ENCODE measurements at places on chromosomes 3 and 15.
A peak's percentile ranks its signal among the peaks of the same experiment; 100 is the strongest.

DNA sequence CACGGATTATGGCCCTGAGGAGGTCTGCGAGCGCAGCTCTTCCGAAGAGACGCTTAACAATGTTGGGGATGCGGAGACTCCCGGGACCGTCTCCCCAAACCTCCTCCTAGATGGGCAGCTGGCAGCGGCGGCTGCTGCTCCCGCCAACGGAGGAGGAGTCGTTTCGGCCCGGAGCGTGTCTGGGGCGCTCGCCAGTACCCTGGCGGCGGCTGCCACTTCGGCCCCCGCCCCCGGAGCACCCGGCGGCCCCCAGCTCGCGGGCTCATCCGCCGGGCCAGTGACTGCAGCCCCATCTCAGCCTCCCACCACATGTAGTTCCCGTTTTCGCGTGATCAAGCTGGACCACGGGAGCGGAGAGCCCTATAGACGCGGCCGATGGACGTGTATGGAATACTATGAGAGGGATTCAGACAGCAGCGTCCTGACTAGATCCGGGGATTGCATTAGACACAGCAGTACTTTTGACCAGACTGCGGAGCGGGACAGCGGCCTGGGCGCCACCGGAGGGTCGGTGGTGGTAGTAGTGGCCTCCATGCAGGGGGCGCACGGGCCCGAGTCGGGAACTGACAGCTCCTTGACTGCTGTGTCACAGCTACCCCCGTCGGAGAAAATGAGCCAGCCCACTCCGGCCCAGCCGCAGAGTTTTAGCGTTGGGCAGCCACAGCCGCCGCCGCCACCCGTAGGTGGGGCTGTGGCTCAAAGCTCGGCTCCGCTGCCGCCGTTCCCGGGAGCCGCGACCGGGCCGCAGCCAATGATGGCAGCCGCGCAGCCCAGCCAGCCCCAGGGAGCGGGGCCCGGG, 1.6 kb downstream of the TSC22D2 start:
- peak; percentile 81 for DNase-seq

DNA sequence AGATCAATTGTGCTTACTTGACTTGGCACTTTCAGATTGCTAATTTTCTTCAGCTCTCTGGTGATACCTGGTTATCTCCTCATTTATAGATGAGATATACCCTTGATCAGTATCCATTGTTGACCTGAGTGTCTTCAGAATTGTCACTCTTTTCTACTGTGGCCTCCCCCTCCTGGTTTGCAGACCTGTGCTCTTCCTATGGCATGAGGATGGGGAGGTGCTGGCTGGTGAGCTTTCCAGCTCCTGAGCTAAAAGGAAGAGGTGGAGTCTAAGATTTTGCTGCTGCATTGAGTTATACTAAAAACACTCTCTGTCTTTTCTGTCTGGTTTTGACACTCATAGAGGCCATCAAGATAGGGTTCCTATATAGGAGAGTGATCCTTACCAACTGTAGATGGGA, 23.7 kb downstream of the UBE2Q2 start:
- no peak for DNase-seq

DNA sequence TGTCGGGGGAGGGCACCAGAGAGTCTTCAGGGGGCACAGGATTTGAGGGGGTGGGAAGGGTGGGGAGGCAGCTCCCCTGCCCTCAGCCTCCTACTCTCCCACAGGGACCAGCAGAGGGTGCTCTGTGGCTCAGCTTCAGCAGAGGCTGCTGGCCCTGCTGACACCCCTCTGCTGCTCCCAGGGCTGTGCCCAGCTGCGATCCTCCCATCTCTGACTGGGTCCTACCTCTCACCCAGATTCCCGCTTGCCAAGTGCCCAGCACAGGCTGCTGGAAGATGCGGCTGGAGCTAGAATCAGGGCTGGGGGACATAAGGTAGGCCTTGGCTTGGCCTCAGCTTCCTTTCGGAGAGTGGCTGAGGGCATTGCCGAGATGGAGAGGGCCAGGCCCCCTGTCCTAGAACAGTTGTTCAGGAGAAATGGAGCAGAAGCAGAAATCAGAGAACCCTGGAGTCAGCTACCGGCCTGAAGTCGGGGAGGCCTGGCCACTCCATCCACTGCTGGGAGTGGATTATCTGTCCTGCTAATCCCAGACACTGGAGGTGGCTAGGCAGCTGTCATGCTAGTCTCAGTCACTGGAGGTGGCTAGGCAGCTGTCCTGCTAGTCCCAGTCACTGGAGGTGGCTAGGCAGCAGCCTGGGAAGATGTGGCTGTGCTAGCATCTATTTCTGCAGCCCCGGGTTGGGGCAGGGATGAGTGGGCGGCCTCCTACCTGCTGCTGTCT, 3.9 kb downstream of the GRM2 start:
- DNase-seq = no peak

DNA sequence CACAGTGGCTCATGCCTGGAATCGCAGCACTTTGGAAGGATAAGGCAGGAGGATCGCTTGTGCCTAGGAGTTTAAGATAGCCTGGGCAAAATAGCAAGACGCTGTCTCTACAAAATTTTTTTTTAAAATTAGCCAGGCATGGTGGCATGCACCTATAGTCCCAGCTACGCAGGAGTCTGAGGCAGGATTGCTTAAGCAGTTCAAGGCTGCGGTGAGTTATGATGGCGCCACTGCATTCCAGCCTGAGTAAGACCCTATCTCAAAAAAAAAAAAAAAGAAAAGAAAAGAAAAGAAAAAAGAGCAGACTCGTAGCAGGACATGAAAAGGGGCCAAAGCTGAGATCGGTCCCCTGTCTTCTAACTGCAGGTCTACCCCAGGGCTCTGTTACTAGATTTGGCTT, 18.9 kb downstream of the SRGAP3 start:
- DNase-seq = no peak

GRCh38 chr15:55630858-55631257, 42.7 kb upstream of the PYGO1 start:
- DNase-seq = no peak

DNA sequence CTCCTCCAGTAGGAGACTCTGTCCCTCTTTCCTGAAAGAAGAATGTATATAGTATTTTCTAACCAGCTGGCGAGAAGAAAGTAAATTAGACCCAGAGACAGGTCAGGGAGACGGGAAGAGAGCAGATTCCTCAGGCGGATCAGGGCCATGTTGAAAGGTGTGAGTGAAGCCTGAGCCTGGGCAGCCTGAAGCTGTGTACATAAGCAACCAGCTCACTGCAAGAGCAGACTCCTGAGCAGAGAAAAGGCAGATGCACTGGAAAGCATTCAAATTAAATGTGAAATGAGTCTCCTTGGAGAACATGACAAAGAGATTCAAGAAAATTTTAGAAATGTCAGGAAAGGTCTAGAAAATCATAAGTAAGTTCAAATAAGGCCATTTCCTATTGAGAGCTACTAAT, 165.8 kb downstream of the GOLIM4 start:
- DNase-seq = no peak

DNA sequence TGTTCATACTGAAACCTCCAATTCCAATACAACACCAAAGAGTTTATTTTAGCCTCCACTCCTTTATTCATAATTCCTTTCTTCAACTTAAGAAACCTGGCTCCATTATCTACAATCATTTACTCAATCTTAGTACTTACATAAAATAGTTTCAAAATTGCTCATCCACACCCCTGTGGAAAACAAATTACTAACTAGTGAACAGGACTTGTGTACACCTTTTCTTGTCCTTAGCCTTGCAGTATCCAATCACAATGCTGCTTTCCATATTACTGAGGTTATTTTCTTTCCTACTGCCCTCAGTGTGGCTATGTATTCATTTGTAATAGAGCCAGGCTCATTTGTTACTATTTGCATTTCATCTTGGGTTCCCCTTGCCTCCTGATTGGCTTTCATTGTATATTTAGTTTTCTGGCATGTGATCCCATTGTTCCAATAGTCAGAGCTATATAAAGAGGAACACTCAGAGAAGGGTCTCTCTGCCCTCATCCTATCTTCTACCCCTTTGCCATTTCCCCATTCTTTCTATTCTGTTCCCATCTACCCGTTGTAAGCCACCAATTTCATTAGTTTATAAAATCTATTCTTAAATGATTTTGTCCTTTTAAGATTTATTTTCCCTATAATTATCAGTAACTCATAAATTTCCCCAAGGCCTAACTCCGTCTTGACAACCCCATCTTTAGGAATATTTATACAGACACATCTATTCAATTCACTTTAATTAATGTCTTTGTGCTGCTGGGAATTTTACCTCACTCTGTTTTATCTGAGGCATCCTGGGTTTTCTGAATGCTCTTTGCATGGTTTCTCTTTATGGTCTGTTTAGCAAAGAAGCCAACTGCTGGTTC, 67.9 kb upstream of the RBP1 start:
- no peak for DNase-seq

GRCh38 chr3:42514876-42515275, 12.4 kb downstream of the VIPR1 start:
- DNase-seq = no peak

Measured in stimulated activated CD4-positive, alpha-beta T cell treated with anti-CD3 and anti-CD28 coated beads, Interleukin-15, amount 100 ng/mL, for 24 hours (primary cell).